NCI-H460 (cell line): ENCODE measurements at places on chromosomes 12 and 14. TPM values are rescaled to one million over a fixed set of nuclear protein-coding genes. Genes with fewer than 3 reads are reported as not detected.

DNA sequence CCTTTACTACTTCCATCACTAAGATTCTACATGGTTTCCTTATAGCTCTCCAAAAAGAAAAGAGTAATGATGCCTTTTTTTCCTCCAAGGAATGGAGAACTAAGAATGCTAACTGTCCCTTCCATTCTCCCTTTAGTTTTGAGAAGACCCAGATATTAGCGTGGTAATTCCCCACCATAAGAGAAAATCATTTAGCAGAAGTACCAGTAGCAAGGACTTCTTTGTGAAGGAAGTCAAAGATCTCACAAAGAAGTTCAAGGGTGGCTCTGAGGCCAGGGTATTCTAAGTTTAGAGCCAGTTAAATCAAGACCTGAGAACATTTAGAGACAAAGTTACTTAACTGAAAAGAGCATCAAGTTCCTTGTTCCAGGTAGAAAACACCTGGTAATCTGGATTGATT is 7.3 kb downstream of the USP15 start:
- no peak for DNase-seq

- DNase-seq, result no peak
Observed at GRCh38 chr12:83763425-83763824, 1076.7 kb downstream of the TMTC2 start.

The ALDH1L2 gene
- 37.4 and 54.1 TPM in 2 replicates for total RNA-seq

- peak; percentile 100 for DNase-seq
Observed at GRCh38 chr12:124917135-124917840, 2.8 kb upstream of the UBC start.

DNA sequence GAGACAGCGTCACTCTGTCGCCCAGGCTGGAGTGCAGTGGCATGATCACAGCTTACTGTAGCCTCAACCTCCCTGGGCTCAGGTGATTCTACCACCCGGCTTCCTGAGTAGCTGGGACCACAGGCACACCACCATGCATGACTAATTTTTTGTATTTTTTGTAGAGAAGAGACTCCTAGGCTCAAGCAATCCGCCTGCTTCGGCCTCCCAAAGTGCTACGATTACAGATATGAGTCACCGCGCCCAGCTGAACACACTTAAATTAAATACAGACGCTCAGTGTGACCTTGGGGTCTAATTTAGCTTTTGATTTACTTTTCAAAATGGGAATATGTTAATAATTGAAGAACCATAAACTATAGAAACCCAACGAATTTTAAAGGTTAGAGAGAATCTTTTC is 77.2 kb downstream of the C2CD5 start:
- no peak for DNase-seq

The COL2A1 gene
- 4.0 and 4.8 TPM in 2 replicates for total RNA-seq

GRCh38 chr12:125332900-125333299 is 267.7 kb downstream of the AACS start:
- DNase-seq, result no peak

The GPR162 gene
- 0.61 and 0.94 TPM in 2 replicates for total RNA-seq

GRCh38 chr14:20935303-20935984 is 19.8 kb upstream of the RNASE2 start:
- no peak for DNase-seq

The BMP4 gene
- not detected in 2 replicates for total RNA-seq

DNA sequence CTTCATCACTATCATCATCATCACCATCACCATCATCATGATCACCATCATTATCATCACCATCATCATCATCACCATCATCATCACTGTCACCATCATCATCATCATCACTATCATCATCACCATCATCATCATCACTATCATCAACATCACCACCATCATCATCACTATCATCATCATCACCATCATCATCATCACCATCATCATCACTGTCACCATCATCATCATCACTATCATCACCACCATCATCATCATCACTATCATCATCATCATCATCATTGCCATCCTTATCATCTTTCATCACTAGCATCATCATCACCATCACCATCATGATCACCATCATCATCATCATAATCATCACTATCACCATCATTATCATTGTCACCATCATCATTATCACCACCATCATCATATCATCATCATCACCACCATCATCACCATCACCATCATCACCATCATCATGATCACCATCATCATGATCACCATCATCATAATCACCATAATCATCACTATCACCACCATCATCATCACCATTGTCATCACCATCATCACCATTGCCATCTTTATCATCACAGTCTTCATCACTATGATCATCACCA is 38.1 kb downstream of the SVOP start:
- DNase-seq, result no peak

- DNase-seq, result peak; percentile 41
Observed at GRCh38 chr14:70052990-70053389, 135.8 kb downstream of the SLC8A3 start.

DNA sequence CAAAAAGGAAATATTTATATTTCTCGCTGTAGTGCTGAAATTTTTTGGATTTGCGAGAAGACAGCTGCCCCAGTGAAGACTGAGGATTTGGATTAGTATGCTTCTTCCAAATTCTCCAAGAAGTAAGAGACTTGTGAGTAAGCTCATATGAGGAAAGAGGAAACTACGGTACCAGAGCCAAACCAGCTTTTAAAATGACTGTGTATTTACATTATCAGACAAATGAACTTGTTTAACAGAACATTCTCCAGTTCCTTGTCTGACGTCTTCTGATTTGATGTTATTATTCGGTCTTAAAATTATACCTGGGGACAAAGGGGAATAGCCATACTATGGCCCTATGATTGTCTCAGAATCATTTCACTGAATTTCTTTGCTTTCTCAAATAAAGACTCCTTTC is 8.0 kb downstream of the CLEC12B start:
- DNase-seq, result no peak

The HOXC4 gene
- total RNA-seq, result 0.12 TPM in 1 of 2 replicates, not detected in the other

- peak; percentile 80 for DNase-seq
Observed at GRCh38 chr14:22314183-22314820, 274.7 kb downstream of the DAD1 start.

The BHLHE41 gene
- total RNA-seq, result 0.98 and 2.7 TPM in 2 replicates

GRCh38 chr12:99043319-99043914 is 398.3 kb downstream of the APAF1 start:
- peak; percentile 60 for DNase-seq

The INHBE gene
- total RNA-seq, result 1.3 and 2.2 TPM in 2 replicates

- no peak for DNase-seq
Observed at GRCh38 chr14:100549834-100550625, 37.2 kb downstream of the BEGAIN start.

The NFE2 gene
- total RNA-seq, result 0.69 and 0.72 TPM in 2 replicates

The PTGR2 gene
- 9.6 and 12.8 TPM in 2 replicates for total RNA-seq

DNA sequence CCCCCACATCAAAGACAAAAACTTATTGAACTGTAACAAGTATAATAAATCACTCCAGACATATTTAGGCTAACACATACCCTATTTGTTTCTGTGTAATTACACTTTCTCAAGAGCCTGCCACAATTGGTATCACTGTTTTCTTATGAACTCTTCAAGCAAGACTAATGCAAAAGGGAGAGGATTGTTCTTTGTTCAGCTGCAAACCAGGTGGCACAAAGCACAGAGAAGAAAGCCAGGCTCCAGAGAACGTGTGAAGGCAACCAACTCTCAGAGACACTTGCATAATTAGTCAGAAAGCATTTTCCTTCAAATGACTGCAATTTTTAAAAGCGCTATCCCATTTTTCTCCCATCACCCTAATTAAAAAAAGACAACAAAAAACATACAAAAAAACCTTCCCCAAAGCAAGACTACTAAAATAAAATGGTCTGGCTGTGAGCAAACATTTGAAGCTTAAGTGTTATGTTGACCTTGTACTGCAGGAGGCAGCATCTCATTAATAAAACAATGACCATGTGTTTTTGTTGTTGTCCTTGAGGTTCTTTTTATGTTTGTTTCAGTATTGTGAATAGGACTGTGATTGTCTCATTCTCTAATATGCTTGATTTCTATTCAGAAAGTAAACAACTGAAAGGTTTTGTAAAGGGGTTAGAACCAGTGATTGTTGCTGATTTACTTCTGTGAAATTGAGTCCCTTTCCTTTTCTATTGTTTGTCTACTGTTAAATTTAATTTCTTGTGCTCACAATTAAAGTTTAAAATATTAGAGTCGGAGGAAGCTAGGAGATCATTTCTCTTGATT is 452.7 kb upstream of the PDE3A start:
- DNase-seq, result peak; percentile 72

DNA sequence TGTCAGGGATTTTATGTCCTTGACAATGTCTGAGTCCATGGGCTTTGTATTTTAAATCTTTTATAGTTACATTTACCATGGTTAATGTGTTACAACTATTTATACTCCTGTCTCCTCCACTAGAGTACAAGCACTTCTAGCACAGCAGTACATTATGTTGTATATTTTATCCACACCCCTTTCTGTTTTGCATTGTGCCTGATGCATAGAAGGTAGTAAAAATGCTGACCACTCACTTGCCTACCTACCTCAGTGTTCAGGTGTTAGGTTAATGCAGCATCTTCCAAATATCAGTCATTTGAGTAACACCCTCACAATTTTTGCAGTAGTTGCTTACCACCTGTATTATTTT is 31.1 kb upstream of the SLC38A2 start:
- no peak for DNase-seq

DNA sequence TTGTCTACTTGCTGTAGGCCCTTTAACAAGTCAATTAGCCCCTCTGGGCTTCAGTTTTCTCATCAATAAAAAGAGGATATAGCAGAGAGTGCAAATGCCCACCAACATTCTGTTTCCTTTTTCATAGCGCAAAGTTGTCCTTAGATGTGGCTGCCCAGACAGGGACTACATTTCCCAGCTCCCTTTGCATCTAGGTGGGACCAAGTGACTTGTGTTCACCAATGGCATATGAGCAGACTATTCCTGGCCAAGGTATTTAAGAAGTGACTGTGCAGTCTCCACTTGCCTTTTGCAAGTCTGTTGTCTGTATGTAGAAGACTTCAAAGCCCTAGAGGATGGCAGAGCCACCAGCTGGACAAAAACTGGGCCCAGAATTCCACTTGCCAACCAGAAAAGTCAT is 59.7 kb downstream of the DAO start:
- DNase-seq, result no peak

GRCh38 chr12:42639556-42639955 is 50.0 kb upstream of the PRICKLE1 start:
- no peak for DNase-seq

DNA sequence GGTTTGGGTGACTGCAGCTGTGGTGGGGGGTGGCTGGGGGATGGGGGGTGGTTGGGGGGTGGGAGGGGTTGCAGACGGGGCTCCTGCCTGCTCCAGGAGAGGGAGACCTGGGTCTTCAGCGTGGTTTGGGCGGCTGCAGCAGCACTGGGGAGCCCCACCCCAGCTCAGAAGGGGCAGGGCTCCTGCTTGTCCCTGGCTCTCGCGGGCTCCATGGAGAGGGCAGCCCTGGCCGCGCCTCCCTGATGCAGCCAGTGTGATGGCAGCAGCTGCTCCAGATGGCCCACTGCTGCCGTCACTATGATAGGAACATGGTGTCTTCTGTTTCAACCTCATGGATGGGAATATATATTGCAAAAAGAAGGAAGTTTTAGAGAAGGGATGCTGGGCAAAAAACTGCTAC is 22.9 kb downstream of the TRHDE start:
- no peak for DNase-seq

DNA sequence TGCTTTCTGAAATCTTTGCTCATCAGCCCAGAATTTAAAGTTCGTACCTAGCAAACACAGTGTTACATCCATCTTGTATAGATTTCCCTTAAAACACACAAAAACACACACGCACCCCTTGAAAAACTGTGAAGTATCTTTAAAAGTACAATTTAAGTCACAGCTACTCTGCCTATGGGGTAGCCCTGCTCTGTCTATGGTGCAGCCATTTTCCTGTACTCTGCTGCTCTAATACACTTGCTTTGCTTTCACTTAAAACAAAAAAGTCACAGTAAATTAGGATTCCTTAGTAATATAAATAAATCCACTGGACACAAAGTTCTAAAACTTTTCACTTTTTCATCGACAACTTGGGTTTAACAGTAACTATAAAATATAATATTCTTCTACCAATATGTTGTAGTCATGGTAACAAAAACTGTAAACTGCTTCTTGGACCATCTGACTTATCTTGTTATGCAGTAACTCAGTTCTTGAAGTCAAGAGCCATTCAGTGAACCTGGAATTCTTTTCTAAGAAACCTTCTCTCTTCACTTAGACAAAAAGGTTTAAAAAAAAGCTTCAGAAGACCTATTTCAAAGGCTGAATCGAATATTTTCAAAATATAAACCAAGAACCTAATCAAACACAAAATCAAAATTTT is 63.5 kb downstream of the MED13L start:
- no peak for DNase-seq

GRCh38 chr12:31965090-31965489 is 5.9 kb downstream of the RESF1 start:
- DNase-seq, result no peak

DNA sequence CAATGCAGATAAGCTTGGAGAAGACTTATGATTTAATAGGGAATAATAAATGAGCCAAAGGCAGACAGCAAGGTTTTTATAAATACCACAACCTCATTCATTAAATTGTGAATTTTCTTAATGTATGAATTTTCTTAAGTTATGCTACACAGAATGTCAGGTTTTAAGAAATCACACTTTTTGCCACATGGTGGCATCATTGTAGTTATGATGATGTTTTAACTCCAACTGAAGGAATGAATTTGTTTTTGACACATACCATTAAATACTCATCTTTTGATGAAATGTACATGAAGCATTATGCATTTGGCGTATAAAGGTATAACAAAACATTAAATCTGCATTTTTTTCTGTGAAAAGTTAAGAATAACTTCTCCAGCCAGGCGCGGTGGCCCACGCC is 524.1 kb upstream of the FBXO33 start:
- no peak for DNase-seq

DNA sequence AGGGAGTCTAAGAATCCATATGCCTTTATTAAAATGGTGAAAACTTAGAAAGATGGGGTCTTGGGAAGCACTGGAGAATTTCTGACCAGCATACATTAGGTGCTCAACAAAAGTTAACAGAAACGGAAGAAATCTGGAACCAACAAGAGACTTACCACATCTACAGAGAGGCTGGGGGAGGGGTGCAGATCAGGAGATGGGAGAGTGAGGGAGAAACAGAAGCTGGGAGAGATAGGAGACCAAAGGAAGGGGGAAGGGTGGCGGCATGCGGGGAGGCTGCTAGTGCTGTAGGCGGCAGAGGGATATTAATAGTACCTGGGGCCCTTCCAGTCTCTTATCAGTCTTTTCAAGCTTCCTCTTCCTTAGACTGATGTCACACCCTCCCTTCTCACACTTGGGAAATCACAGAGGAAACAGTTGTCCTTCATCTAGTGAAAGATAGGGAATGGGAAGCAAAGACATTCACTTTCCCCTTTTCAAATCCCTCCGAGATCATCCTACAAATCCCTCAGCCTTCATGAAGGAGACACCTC is 18.1 kb downstream of the ZBTB39 start:
- DNase-seq, result no peak
